ENCODE measurements at places on chromosomes 4 and X. TPM values are rescaled to one million over a fixed set of nuclear protein-coding genes. Genes with fewer than 3 reads are reported as not detected.

Gene SLC10A4
- total RNA-seq = 0.27 TPM

GRCh38 chr4:1792832-1793495 is at the start of gene FGFR3:
Gene FGFR3 (plus strand): TSS chr4:1793293. CDS start chr4:1793935, 642 bp downstream.
- no peak for DNase-seq

DNA sequence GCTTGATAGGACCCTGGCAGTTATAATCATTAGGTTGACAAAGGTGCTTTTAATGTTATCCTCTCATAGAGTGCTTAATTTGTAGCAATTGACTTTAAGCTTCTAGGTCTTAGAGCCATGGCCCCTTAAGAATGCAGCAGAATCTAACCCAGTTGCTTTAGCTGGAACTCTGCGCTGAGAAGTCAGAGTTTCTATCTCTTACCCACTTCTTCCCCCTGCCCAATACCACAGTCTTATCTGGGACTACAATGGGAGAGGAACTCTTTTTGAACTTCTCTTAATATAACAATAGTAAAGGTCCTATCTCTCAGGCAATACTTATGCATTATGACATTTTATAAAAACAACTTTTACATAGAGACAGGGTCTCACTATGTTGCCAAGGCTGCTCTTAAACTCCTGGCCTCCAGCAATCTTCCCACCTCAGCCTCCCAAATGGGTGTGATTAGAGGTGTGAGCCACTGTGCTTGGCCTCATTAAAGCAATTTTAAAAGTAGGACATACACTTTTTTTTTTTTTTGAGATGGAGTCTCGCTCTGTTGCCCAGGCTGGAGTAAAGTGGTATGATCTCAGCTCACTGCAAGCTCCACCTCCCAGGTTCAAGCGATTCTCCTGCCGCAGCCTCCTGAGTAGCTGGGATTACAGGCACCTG is 1.8 kb downstream of the TLR10 start:
- DNase-seq = no peak

DNA sequence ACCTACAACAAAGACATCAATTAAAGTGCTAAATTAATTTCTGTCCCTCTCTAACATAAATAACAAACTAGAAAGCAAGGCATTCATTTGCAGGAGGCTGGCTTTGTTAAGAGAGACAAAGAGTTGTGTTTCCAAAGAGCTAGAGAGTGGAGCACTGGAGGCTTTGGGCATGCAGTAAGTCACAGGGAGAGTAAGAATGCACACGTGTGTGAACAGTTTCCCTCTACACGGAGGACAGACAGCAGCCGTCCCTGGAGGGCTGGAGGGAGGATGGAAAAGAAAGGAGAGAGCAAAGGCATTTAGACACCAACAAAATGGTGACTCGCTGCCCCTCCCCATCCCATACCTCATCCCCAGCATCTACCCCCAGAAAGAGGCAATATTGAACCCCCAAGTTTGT is 20.4 kb upstream of the DCHS2 start:
- no peak for DNase-seq

Gene ENPEP
- total RNA-seq = 1.6 TPM

DNA sequence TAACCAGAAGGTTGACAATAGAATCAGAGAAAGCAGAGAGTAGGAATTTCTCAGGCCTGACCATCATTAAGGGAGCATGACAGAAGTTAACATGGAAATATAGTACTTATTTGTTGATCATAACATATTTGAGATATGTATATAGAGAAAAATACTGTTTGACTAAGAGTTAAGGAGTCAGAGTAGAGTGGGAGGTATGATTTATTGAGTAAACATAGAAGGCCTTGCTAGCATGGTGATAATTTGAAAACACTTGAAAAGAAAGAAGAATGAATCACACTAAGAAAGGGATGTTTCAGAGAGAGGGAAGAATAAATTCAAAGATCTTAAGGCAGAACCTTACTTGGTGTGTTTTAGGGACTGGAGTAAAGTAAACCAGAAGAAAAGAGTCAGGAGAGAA is 437.2 kb upstream of the TECRL start:
- no peak for DNase-seq

DNA sequence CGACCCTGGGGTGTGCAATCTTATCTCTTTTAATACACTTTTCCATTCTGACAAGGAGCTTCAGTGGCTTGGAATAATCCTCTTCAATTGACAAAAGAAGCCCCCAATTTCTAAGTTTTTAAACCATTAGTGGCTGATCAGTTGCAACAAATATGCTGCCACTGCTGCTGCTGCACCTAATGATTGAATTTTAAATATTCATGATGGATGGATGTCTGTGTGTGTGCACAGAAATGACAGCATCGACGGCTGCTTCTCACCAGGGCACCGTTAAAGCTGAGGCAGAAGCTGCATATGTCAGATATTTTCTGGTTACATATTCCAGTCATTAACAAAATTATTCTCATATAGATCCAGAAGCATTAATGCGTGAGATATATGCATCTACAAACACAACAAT is 182.4 kb downstream of the MGST2 start:
- DNase-seq = no peak

DNA sequence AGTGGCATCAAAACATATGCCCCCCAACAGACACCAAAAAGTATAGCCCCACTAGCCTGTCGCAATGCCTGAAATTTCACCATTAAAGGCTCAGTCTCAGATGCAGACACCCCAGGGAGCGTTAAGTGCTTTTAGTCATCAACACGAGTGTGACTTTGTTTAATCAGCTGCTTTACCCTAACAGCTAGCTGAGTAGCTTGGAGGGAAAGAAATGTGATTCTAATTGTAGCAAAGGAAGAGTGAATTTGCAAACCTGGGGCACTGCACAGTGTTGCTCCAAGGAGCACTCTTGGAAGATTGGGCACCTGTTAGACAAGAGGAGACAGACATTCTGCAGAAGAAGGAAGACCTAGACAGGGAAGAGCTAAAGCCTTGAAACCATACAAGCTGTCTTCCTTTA is 145.1 kb downstream of the BEND2 start:
- no peak for DNase-seq

- no peak for DNase-seq
Observed at GRCh38 chr4:125116431-125116830, 198.3 kb upstream of the FAT4 start.

Gene USP17L28
- total RNA-seq = not detected

Data from left colon (tissue), 2 donors.